CD4-positive, alpha-beta T cell (primary cell): ENCODE measurements at places on chromosomes 1 and 21. TPM values are rescaled to one million over a fixed set of nuclear protein-coding genes. Genes with fewer than 3 reads are reported as not detected.

The RGS5 gene
- total RNA-seq = 1.2 TPM

The CLEC20A gene
- total RNA-seq = not detected

The SKI gene
- 286 TPM for total RNA-seq

The ASCL5 gene
- 0.49 TPM for total RNA-seq

The NVL gene
- 18.5 TPM for total RNA-seq

The CYP2J2 gene
- 0.33 TPM for total RNA-seq

The KCNJ9 gene
- total RNA-seq = not detected

The RGS7 gene
- total RNA-seq = not detected

The ZBED6 gene
- 25.0 TPM for total RNA-seq

The C1orf94 gene
- not detected for total RNA-seq

The RXFP4 gene
- total RNA-seq = not detected

The APOBEC4 gene
- not detected for total RNA-seq

The DNASE2B gene
- not detected for total RNA-seq

The CELA2A gene
- not detected for total RNA-seq
